Stimulated activated CD8-positive, alpha-beta memory T cell treated with anti-CD3 and anti-CD28 coated beads, Interleukin-7, amount 100 ng/mL, for 4 hours (primary cell): ENCODE measurements at places on chromosomes 2 and 18.

GRCh38 chr2:167114018-167114417 is 225.7 kb downstream of the XIRP2 start:
- no peak for DNase-seq

DNA sequence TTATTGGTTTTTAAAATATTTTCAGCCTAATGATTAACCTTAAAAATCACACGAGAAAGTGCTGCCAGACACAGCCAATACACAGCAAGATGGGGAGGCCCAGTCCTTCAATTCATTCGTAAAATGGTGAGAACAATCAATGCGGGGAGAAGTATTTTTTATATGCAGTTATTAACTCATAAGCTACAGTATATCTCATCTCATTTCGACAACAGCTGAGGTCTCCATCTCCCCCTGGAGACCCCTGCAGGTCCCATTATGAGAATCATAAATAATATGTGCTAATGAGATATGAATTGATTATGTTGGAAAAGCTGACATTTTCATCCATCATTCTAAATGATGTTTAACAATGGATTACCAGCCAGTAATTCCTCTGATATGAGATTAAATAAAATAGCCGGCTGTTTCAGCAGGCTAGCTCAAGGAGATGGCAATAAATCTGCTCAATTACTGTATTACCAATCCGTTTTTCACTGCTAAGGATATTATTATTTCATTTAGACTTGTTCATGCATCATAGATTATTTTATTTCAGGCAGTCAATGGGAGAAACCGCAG is 535.8 kb downstream of the GALR1 start:
- DNase-seq, result no peak

DNA sequence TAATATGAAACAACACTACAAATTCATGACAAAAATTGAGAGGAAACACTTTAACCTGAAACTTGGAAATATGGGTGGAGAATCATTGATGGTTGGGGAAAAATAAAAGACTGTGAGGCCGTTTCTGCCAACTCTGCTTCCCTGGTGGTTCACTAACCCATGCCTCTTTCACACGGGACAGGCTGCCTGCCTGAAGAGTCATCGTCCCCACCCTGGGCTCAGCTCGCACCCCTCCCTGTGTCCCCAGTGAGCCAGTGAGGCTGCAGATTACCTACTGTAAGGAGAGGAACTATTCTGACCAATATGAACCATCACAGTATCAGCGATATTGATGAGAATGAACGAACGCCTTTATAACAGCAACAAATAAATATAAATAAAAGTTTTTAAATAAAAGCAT is 357.8 kb upstream of the CDH20 start:
- DNase-seq, result no peak

- no peak for DNase-seq
Observed at GRCh38 chr18:58525517-58525916, 103.4 kb downstream of the ALPK2 start.

DNA sequence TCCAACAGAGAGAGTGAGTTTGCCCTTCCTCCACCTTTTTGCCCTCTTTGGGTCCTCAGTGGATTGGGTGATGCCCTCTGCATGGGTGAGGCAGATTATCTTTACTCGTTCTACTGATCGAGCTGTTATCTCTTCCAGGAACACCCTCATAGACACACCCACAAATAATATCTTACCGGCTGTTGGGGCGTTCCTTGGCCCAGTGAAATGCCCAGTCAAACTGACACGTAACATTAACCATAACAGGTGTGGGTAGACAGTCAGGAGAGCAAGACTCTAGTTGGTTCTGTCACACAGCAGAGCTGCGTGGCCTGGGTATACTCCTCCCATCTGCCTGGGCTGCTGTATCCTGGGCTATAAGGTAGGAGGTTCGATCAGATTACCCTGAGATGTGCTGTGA is 144.1 kb downstream of the AGAP1 start:
- DNase-seq, result no peak

DNA sequence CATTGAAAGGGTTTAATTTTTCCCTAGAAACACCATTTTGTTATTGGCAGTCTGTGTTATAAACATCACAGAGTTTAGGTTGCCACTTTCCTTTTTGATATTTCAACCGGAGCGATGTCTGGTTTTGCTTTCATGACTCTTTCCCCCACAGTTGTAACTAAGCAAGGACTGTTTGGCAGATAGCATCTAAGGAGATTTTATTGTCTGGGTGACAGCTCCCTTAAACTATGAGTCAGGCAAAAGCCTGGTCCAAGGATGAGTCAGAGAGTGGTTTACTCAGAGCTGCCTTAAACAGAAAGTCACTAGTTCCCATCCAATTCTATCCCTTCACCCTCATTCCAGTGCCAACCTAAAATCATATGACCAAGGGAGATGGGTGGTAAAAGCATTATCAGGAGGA is 341.6 kb upstream of the VWC2L start:
- DNase-seq, result no peak

- no peak for DNase-seq
Observed at GRCh38 chr2:79820281-79820680, 307.4 kb downstream of the CTNNA2 start.

GRCh38 chr2:30611583-30611982 is 164.5 kb downstream of the LCLAT1 start:
- no peak for DNase-seq

DNA sequence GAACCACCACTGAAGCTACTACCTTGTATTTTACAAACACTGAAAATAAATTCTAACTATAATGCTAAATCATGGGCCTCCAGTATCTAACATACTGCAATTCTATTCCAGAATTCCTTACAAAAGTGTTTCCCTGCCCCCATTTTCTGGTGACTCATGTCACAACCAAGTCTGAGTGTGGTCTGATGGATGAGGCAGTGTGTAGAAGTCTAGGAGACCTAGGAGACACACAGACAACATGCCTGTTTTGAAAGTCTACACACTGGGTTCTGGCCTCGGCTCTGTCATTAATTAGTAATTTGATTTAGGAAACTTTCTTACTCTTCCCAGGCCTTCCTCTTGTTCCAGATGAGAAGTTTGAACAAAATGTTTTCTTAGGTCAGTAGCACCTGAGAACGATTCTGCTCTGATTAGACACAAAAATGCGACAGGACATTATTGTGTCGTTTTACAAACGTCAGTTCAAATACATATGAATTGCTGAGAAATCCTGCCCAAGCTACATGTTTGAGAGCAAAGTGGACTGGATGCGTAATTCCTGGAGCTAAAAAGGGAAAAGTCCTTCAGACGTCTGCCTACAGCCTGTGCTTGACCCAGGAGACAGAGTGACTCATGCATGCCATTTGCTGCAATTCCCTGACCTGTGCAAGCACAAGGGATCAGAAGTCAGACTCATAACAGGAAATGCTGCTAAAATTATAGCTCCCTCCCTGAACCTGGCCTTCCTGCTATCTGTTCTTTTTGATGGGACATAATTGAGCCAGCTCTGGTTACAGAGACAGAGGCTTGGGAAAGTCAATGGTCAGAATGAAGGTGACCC is 494.4 kb downstream of the SOX11 start:
- no peak for DNase-seq

GRCh38 chr18:43648002-43648401 is 370.7 kb upstream of the SYT4 start:
- DNase-seq, result no peak

- no peak for DNase-seq
Observed at GRCh38 chr2:207561386-207562080, 31.8 kb downstream of the CREB1 start.

- DNase-seq, result no peak
Observed at GRCh38 chr18:42258301-42258965, 303.4 kb downstream of the PIK3C3 start.

DNA sequence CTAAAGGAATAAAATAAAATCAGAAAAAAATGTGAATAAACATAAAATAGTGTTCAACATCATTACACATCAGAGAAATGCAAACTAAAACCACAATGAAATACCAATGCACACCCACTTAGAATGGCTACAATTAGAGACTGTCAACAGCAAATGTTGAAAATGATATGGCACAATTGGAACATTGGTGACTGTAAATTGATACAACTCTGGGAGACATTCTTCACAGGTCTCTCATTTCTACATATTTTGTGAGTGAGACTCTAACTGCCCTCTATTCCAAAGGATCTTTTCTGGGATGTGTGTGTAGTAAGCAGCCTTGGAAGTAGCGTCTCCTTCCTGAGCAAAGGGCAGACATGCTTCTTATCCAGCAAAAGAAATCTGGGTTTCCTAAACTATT is 323.0 kb downstream of the FBXO15 start:
- DNase-seq, result no peak

DNA sequence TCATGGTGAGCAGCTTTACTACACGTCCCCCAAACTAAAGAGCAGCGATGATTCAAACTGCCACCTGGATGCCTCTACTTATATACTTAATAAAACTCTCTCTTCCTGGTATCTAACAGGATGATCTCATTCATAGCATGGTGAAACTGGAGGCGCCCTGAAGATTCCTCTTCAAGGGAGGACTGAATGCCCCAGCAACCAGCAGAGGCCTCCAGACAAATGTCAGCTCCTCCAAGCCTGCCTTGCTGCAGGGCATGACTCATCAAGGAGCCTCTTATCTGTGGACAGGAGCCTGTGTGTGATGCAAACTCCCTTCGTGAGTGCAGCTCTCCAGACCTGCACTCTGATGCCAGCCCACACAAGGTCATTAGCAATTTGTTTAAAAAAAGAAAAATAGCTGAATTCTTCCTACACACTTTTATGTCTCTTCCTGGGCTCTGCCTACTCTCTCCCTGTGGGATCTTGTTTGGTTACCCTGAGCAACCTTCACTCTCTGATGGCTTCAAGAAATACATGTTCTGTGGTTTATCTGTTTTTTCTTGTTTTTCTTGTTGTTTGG is 30.2 kb downstream of the LONRF2 start:
- DNase-seq, result no peak

GRCh38 chr2:190664240-190664639 is 15.4 kb downstream of the NAB1 start:
- no peak for DNase-seq

GRCh38 chr2:38442643-38443541 is 65.8 kb upstream of the ATL2 start:
- DNase-seq, result no peak
